HuH-7 (cell line): ENCODE measurements at places on chromosomes 7 and 10.

- no peak for DNase-seq
Measured at GRCh38 chr10:121792198-121792597, 135.6 kb downstream of the ATE1 start.

GRCh38 chr7:124724507-124725192, 40.9 kb downstream of the GPR37 start:
- peak; percentile 8 for DNase-seq

GRCh38 chr7:37921876-37922275, 1.4 kb downstream of the EPDR1 start:
- DNase-seq, result no peak

- no peak for DNase-seq
Measured at GRCh38 chr7:101134399-101134980, 7.6 kb downstream of the SERPINE1 start.

- peak; percentile 15 for DNase-seq
Measured at GRCh38 chr10:102868911-102869257, 386 bp upstream of the AS3MT start.

DNA sequence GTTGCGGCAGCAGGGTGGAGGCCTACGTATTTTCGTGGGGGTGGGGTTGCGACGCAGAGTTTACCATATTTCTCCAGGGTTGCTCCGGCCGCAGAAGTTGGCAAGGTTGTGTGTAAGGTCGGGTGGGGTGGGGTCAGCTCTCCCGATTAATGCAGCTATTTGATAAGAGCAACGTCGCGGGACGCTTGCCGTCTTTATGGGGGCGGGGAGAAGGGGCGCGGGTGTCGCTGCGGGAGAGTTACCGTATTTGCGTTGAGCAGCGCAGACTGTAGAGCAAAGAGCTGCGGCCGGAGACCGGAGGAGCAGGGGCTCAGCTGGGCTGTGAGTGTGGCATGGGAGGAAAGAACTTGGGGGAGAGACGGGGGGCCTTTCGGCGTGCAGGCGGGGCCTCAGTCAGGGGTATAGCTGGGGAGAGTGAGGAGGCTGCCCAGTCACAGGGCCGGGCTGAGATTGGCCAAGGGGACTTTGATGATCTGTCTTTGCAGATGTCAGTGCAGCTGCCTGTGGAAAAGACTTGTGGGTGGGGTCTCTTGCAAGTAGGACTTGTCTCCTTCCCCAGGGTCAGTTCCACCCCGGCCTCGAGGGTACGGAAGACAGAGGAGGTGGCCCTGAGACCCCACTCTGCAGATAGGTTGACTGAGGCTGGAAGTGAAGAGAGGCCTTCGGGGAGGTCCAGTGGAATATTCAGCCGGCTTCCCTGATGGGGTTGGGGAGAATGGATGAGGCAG, 26.6 kb downstream of the ZNF775 start:
- DNase-seq, result no peak

- no peak for DNase-seq
Measured at GRCh38 chr10:98270786-98271185, 2.8 kb upstream of the LOXL4 start.

DNA sequence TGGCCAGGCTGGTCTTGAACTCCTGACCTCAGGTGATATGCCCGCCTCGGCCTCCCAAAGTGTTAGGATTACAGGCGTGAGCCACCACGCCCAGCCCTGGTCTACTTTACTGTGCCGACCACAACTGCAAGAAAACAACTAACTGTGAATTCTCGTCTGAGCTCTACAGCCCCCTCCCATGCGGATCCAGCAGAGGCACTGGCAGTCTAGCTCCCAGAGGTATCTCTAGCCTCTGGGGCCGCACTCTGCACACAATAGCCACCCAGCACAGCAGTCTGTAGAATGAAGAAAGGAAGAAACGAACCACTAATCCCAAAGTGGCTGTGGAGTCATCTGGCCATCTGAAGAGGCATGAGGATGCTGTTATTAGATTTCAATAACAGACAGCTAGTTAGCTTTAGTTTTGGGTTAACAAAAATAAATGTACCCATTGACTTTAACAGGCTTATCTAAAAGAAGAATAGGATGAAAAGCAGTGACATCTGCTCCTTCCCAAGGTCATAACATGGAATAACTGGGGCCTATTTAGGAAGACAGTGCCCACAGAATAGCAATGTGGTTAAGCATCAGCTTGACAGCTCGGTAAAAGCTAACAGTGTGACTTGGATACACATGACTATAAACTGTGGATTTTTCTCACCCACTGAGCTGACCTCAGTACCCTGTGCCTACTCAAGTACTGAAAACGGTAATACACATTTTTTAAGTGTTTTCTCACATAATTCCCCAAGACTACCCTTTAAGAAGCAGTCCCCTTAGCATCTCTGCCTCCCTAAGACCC, 131.9 kb downstream of the TNS3 start:
- DNase-seq, result no peak

- no peak for DNase-seq
Measured at GRCh38 chr7:152710153-152710442, 34.2 kb upstream of the XRCC2 start.

DNA sequence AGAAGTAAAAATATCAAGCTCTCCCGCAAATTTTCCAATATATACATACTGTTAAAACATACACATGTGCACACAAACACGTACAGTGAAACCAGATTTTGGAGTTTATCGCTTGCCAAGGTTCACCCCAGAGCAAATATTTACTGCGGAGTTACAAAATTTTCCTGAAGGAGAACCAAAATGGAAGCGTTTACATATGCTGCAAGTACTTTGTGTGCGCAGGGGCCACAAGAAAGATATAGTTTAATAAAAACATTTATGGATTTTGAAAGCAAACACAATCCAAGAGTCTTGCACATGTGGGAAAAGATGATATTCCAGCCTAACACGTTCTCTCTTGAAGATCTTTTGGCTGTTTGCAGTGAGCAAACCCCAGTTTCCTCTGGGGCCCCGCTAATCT, 301.3 kb upstream of the NFE2L3 start:
- no peak for DNase-seq

DNA sequence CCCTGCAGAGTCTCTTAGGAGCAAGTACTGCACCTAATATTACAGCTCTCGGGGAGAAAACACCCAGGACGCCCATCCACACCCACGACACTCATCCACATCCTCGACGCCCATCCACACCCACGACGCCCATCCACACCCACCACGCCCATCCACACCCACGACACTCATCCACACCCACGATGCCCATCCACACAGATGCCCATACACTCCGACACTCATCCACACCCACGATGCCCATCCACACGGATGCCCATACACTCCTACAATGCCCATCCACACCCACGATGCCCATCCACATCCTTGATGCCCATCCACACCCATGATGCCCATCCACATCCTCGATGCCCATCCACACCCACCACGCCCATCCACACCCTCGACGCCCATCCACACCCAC, 503.1 kb downstream of the PTPRN2 start:
- no peak for DNase-seq

GRCh38 chr10:35495521-35496119, 109.5 kb upstream of the GJD4 start:
- no peak for DNase-seq

- DNase-seq, result peak; percentile 82
Measured at GRCh38 chr10:79400146-79401004, 45.0 kb downstream of the ZCCHC24 start.

DNA sequence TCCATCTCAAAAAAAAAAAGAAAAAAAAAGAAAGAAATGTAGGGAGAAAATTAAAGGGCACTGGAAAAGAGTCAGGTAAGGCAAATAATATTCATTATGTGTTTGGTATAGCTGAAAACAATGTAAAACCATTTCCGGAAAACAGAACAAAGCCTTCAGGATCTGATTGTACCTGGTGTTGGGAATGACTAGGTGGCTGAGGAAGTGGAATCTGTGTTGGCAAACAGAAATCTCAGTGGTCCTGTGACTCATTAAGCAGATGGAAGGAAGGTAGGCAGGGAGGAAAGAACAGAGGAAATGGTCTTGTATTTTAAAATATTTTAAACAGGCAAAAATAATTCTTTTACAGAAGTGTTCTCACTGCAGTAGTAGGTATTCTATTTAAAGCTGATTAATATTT, 55.7 kb upstream of the GATA3 start:
- no peak for DNase-seq

DNA sequence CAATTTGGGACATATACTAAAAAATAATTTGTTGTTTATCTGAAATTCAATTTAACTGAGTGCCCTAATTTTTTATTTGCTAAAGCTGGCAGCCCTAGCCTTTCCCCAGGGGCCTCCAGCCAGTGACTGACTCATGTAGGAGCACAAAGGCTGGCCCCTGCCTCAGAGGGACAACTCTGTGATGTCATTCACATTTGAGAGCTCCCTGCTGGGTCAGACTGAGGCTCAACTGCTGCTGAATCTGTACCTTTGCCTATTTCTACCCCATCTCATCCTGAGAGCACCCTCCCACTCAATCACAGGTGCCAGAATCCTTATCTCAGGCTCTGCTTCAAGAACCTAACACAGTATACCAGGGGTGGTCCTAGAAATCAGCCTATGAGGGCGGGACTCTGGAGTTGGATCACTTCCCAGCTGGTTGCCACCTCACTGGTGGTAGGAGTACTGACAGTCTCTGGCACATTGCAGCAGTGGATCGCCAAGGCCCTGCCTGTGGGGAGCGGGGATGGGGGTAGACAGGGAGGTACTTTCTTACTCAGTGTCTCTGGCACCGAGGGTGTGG, 11.6 kb downstream of the GCK start:
- no peak for DNase-seq

DNA sequence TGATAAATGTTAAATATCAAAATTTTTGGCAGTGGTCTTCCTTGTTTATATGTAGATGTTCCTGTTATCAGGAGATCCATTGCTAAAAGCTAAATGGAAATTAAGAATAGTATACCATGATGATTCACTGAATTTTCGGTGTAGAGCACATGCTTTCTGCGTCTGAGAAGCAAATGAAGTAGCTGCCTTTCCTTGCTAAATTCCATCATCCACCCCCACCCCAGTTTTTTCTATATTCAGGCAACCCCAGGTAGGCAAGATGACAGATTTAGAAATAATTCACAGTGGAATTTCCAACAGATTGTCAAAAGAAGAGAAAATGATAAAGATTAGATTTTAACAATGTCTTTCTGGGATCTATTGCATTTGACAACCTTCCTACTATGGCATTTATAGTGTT, 231.9 kb downstream of the PLXDC2 start:
- no peak for DNase-seq

DNA sequence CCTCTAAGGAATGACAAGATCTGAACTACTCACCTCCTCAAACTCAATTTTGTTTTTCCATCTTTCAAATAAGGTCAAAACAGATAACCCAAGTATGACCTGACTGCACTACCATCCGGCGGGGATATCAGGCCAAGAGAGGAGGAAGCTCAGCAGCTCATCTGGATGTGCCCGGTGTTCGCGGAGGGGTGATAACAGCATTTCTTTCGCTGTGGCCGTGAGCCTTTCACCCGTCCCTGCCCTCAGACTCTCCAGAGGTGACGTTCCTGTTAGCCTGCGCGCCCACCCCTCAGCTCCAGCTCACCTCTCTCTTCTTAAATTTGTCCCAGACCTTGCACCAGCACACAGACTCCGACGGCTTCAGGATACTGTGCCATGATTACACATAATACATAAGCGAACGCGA, 526 bp downstream of the ZNF248 start:
- peak; percentile 18 for DNase-seq

DNA sequence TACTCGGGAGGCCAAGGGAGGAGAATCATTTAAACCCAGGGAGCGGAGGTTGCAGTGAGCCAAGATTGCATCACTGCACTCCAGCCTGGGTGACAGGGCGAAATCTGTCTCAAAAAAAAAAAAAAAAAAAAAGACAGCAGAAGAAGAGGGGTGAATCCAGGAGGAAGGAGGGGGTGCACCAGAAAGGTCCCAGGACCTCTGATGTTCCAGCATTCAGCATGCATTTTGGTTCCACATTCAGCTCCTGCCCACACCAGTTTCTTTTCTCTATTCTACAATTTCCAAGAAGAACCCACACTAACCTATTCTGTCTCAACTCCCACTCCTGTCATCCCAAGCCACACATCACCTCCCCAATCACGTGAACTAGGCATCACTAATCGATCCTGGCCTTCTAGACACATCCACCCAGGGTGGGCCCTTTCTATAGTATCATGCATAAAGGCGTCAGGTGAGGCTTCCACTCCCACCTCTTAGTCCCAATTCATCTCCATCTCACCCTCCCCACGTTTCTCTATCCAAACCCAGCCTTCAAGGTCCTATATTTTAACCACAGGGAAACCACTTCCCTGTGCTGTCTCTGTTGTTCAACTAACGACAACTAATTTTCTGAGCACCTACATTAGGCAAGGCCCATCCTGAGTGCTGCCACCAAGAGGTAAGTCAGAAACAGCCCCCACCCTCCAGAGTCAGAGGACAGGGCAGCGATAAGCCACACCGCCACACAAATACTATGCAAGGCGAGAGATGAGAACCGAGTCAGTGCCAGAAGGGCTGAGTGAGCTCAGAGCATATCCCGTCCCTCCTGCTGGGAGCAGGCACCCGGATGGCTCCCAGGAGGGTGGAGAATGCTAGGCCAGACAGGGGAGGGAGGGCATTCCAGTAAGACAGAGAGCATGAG, 2.2 kb downstream of the ANXA11 start:
- DNase-seq, result no peak

DNA sequence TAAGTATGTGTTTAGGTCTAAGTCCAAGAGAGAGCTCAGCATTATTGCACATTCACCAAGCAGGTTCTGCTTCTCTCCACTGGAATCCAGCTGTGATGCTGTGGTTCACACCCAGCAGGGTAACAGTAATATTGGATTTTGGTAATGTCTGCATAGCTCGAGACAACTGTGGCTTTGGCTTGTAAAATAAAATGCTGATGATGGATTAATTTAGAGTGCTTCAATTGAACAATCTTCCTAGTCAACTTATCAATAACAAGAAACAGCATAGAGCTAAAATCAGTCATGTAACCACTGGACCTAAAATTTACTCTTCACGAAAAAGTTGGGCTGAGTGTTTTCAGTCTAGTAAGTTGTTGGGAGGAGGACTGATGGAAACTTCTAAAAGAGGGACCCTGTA, 709.2 kb downstream of the TYW1 start:
- DNase-seq, result no peak

- DNase-seq, result no peak
Measured at GRCh38 chr10:107280293-107280692, 115.8 kb upstream of the SORCS1 start.

- DNase-seq, result no peak
Measured at GRCh38 chr10:80133206-80133605, 676 bp downstream of the PLAC9 start.

DNA sequence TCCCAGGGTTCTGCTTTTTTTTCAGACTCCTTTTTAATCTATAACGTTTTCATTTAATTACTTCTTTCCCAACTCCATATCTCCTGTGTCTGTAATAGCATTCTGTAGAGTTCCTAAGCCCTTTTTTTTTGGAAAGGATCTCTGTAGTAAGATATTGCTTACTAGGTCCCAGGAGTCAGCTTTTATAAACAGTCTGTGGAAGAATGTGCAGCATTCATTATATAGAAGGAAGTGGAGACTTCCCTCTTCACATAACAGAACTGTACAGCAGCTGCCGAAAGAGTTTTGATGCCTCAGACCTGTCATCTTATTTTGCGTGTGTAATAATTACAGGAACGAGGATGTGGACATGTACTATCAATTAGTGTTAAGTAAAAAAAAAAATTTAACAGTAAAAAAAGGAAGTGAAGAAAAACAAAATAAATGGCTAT, 7.4 kb upstream of the STEAP4 start:
- DNase-seq, result no peak
